NCI-H774 (cell line): ENCODE measurements at places on chromosomes 12 and 14.
A peak's percentile ranks its signal among the peaks of the same experiment; 100 is the strongest.

DNA sequence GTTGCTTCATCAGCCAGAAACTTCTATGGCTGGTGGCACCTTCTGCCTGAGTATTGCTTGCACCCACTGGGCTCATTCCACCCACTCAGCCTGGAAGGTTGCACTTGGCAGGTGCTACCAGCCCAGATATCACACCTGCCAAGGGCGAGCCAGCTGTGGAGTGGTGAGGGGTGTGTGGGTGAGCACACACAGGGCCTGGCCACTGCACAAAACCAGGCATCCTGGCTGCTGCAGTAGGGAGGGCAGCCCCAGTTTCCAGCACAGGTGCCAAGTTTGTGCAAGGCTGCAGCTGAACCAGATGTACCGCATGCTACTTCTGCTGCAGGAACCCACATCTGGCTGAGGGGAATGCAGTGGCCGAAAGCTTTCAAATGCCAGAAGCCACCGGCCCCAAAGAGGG, 1147.8 kb downstream of the FSCB start:
- no peak for DNase-seq

DNA sequence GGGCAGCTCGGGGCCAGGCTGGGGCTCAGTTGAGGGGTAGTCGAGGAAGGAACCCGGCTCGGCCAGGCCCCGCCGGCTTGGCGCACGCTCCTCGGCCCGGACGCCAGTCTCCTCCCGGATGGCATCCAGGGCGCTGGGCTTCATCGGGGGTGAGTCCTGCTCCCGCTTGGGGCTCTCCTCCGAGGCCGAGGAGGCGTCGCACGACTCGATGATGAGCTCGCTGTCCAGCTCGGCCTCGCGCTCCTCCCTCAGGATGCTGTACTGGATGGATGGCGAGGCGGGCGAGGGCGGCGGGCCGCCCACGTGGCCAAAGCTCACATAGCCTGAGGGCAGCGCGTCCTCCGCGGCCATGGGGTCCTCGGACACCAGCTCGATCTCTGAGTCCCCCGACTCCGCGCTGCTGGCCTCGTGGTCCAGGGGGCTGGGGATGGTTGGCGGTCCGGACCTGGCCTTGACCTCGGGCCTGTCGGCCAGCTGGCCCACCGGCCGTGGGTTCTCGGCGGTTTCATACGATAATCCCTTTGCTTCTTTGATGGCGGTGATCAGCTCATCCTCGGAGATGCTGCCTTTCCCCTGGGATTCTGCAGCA, 143.4 kb downstream of the RTN1 start:
- DNase-seq = no peak

GRCh38 chr12:125418902-125419564, 353.8 kb downstream of the AACS start:
- no peak for DNase-seq

- no peak for DNase-seq
These were observed 4.3 kb downstream of the COQ10A start for GRCh38 chr12:56271031-56271430.

DNA sequence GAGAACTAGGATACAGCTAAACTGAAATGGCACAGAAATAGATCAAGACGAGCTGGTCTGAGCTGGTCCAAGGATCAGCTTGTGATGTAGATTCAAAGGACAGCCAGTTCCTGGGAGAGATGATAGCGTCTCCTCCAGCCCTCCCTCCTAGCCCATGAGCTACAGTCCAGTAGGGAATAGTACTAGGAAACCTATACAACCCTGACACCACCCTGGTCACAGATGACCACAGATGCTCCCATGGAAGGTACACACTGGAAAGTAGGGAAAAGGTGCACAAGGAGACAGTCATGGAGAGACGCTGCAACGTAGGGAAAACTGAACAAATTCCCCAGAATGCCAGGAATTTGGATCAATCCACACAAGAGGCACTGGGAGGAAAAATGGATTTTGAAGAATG, 6.9 kb downstream of the GCH1 start:
- no peak for DNase-seq

- DNase-seq = no peak
These were observed 15.6 kb downstream of the ZBTB42 start for GRCh38 chr14:104816616-104816884.

- DNase-seq = no peak
These were observed 156.3 kb upstream of the RASSF8 start for GRCh38 chr12:25802143-25802542.

- no peak for DNase-seq
These were observed 29.4 kb upstream of the CIPC start for GRCh38 chr14:77068517-77069200.

DNA sequence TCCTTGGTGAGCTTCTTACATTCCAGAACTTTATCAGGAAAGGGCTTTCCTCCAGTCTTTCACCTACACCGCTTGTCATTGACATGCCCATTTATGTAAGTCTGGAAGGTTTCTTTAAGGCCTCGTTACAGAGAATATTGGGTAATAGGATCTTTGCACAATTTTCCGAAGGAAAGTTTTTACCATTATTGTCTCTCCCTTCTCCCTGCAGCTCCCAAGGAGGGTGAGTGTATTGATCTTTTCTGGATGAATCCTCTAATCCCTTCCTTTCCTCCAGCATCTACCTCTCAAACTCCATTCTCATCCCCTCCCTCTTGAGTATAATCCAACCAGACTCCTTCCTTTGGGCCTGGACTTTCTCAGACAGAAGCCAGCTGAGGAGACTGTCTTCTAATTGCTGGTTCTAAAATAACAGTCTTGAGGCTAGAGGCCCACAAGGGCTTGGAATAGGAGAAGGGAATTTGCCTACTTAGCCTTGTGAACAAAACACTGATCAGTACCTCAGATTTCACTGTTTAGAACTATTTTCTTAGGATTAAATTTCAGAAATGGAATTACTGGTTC, 21.8 kb downstream of the WNK1 start:
- DNase-seq = no peak

- DNase-seq = no peak
These were observed 12.6 kb upstream of the KLHDC2 start for GRCh38 chr14:49755378-49755777.

DNA sequence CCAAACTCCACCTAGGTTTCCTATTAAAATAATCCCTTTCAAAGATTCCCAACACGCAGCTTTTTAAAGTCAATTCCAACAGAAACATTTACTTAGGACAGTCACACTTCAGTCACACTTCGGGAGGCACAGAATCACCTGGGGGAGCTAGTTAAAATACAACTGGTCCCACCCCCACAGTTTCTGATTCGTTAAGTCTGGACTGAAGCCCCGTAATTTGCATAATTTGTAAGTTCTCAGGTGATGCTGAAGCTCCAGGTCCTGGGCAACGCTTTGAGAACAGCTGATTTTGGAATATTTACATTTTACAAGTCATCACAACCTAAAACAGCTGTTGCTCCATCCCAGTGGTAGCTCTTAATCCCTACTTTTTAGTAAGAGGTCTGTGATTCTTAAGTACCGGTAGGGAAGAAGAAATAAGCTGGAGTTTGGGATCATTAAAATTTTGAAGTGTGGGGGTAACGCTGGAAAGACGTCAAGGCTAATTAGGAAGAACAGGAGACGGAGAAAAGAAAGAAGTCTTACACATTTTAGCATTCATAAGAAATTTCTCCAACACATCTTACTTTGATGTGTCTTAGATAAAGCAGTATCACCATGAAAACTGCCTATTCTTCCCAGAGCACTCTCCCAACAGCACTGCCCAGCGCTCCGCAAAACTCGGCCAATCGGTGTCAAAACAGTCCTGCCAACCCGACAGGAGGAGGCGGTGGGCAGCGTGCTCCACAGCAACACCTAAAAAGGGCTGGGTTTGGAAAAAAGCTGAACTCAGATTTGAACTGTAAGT, 1.1 kb downstream of the IPO8 start:
- DNase-seq = peak; percentile 34

DNA sequence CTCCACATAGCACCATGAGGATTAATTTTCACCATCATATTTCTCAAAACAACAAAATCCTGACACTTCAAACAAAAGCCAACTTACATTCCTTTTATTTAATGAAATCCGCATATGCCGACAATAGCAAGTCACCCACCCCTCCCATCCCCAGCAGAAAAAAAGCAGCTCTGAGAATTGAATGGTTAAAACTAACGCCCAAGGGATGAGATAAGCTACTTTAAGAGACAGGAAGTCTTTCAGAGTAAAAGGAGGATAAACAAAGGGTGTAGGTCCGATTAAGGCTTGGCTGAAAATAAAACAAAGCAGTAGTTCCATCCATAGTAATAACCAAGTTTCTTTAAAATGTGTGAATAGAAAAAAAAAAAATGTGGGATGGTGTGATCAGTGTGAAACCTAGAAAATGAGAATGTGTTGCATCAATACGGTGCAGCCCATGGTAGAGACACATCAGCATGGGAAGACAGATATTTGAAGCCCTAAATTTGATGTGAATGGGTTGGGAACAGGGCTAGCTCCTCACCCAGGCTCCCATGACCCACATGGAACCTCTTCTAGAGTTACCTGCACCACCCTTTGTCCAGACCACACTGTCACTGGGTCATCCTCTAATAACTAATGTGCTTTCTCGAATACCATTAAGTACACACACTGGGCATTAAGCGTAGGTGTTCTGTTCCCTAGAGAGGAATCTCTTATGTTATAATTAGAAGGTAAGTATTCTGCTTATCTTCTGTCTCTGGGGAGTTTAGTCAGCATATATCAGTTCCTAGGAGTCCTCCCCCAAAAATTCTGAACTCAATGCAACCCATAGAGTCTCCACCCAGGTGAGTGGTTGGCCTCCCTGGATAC, 31.7 kb downstream of the RTRAF start:
- no peak for DNase-seq

GRCh38 chr14:50389668-50390441, 6.8 kb downstream of the CDKL1 start:
- DNase-seq = no peak

DNA sequence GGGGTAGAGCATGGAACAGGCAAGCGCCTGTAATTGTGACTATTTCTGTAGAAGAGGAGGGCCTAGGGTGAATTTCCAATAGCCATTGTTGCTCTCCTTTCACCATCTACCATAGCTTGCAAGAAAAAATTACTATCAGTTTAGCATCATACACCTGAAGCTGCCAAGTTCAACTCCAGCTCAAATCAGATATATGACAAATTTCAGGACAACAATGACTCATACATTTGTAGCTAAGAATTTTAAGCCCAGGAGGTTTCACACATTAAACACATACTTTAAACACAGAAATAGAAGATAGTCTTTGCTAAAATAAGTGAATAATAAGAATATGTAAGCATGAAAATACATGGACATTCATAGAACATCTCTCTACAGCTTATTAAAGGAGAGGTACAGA, 17.6 kb upstream of the G2E3 start:
- DNase-seq = no peak

DNA sequence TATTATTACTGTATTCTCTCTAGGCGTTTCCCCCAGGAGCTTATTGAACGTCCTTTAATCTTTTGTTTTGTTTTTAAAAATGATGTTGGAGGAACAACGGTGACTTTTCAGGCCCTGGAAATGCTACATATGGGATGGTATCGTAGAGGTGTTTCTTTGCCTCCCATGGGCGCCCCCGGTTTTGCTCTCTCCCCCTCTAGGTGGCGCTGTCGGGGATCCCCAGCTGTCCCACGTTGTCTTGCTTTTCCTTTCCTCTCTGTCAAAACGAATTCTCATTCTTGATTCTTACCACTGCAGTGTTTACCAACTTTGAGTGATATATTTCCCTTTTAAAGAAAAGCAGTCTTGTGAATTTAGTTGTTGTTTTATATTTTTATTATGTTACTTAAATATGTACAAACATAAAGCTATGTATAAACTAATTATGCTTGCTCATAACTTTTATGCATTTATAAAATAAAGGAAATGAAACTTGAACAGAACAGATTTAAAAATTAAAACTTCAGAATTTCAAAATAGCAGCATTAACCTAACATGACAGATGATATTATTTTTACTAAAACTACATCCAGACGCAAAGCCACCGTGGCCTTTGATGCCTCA, 171.9 kb downstream of the RGS6 start:
- DNase-seq = no peak

GRCh38 chr12:113407931-113408600, 4.4 kb upstream of the SDS start:
- DNase-seq = no peak

- no peak for DNase-seq
These were observed 65.3 kb downstream of the DPF3 start for GRCh38 chr14:72828604-72829003.

- peak; percentile 26 for DNase-seq
These were observed 436 bp downstream of the VPS33A start for GRCh38 chr12:122265886-122266229.

GRCh38 chr12:113582521-113583218, 111.0 kb upstream of the LHX5 start:
- no peak for DNase-seq

GRCh38 chr12:104604995-104605675, 148.4 kb downstream of the CHST11 start:
- no peak for DNase-seq

DNA sequence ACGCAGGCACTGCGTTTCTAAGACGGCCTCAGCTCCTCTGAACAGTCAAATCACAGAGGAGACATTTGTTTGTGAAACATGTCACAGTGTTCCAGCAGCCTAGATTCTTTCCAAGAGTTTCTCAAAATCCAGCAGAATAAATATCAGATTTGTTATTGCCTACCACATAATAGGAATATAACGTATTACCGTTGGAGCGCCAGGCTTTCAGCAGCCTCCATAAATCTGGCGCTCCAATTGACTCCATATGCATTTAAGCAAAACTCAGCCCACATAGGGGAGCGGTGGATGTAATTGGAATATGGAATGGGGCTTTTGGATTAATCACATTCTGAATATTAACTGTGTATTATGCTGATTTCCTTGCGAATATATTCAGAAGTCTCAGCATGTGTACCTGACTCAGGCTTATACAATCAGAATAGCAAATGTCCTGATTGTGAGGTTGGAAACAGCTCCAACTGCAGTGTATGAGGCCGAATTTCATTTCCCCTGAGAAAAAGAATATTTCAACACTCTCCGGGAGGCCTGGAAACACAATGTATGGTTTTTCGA, 174.0 kb downstream of the ASCL4 start:
- DNase-seq = no peak

DNA sequence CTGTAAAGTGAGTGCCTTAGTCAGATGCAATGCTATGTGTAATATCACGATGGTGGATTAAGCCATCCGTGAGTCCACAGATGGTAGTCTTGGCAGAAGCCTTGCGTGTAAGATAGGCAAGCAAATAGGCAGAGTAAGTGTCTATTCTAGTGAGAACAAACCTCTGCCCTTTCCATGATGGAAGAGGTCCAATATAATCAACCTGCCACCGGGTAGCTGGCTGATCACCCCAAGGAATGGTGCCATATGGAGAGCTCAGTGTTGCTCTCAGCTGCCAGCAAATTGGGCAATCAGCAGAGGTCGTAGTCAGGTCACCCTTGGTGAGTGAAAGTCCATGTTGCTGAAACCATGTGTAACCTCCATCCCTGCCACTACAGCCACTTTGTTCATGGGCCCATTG, 371.2 kb upstream of the LRFN5 start:
- no peak for DNase-seq

- no peak for DNase-seq
These were observed 3.4 kb downstream of the RMST start for GRCh38 chr12:97466000-97466399.

DNA sequence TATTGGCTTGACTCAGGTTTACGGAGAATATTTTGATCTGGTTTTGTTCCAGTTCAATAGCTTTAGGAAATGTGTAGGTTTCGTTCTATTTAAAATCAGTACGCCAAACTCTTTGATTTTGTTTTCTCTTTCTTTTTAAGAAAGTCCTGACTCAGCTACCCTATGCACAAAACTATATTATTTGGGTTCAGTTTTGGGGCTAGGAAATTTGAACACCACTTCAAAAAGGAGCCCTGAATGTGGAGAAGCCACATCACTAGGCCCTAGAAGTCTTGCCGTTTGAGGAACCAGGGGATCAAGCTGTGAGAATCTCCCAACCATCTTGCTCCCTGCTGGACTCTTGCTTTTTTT, 168.2 kb upstream of the BCL2L14 start:
- no peak for DNase-seq
